ENCODE measurements at places on chromosomes 3 and 15.

- no peaks in the 10 kb centered on the region for H3K36me3 ChIP-seq
- DNase-seq: no peak
- no peak overlapping the region for H3K27ac ChIP-seq
- no peak overlapping the region for H3K4me3 ChIP-seq
- H3K27me3 ChIP-seq: peaks cover 17% of the 10 kb centered on the region
- no peaks in the 10 kb centered on the region for H3K4me1 ChIP-seq
Measured at GRCh38 chr3:119175872-119176756, 2.7 kb downstream of the UPK1B start.

DNA sequence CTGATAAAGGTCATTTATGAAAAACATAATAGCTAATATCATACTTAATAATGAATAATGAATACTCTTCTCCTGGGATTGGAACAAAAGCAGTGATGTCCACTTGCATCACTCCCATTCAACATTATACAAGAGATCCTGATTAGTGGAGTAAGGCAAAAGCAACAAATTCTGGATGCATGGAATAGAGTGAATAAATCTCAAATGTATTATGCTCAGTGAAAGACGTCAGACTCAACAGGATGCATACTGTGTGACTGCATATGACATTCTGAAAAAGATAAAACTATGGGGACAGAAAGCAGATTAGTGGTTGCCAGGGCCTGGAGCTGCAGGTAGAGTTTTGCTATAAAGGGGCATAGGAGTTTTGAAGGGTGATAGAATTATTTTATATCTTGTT, 77.6 kb upstream of the ZBTB20 start:
- no peaks in the 10 kb centered on the region for H3K27me3 ChIP-seq
- H3K36me3 ChIP-seq: no peaks in the 10 kb centered on the region
- no peak overlapping the region for H3K27ac ChIP-seq
- no peak overlapping the region for H3K4me3 ChIP-seq

DNA sequence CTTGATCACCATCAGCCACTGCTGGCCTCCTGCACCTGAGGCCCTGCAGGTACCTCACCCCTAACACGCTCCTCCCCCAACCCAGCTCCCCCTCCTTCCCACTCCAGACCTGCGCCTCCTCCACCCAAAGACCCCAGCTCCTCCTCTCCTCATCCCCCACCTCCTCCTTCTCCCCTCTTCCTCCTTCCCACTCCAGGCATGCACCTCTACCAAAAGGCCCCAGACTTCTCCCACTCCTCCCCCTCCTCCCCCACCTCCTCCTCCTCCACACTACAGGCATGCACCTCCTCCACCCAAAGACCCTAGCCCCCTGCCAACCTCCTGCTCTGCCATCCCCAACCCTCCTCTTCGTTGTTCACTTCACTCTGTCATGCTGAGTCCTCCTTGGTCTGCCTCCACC, 42.7 kb downstream of the CYP11A1 start:
- no peak overlapping the region for H3K27ac ChIP-seq
- DNase-seq: no peak
- H3K4me1 ChIP-seq: peaks cover 14% of the 10 kb centered on the region
- no peaks in the 10 kb centered on the region for H3K27me3 ChIP-seq
- H3K4me3 ChIP-seq: no peak overlapping the region
- no peaks in the 10 kb centered on the region for H3K36me3 ChIP-seq

DNA sequence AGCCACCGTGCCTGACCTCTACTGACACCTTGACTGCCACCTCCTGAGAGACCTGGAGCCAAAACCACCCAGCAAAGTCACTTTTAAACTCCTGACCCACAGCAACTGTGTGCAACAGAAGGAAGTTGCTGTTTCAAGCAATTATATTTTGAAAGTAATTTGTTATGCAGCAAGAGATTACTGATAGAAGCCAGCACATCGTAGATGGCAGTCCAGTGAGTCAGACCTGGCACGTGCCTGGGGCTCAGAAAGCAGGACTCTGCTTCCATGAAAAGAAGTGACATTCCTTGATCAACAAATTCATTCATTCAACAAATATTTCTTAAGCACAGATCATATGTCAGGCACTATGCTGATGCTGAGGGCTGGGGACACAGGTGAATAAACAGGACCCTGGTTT, 5.7 kb upstream of the CSPG4 start:
- no peak overlapping the region for H3K27ac ChIP-seq
- H3K27me3 ChIP-seq: peaks cover 21% of the 10 kb centered on the region
- H3K36me3 ChIP-seq: no peaks in the 10 kb centered on the region
- no peak for DNase-seq
- peaks cover 16% of the 10 kb centered on the region for H3K4me1 ChIP-seq

- H3K4me1 ChIP-seq: no peaks in the 10 kb centered on the region
- no peaks in the 10 kb centered on the region for H3K36me3 ChIP-seq
- no peak overlapping the region for H3K27ac ChIP-seq
- no peak for DNase-seq
- H3K27me3 ChIP-seq: no peaks in the 10 kb centered on the region
Measured at GRCh38 chr3:79968418-79968817, 200.6 kb upstream of the ROBO1 start.

Measured in activated T-cell treated with anti-CD3 and anti-CD28 coated beads, Interleukin-2, amount 50 U/mL, for 72 hours (primary cell).